NCI-H1436 treated with DMSO at 0.1 percent for 48 hours (cell line): ENCODE measurements at places on chromosomes 1 and 21.

DNA sequence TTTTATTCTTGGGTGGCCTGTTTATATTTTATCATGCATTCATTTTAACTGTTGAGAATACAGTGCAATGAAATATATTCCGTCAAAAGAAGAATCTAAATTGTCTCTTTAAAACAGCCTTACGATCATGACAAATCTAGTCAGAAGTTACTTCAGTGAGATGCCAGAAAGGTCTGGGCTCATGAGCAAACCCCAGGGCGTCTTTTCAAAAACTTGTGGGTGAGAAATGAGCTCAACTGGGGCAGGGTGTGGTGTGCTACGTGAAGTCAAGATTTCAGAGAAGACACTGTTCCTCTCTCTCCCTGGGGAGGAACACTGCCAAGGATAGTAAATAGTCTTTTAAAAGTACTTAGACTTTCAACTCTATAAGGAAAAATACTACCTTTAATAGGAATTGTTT lies 13.4 kb upstream of the UAP1 start:
- no peak for DNase-seq

DNA sequence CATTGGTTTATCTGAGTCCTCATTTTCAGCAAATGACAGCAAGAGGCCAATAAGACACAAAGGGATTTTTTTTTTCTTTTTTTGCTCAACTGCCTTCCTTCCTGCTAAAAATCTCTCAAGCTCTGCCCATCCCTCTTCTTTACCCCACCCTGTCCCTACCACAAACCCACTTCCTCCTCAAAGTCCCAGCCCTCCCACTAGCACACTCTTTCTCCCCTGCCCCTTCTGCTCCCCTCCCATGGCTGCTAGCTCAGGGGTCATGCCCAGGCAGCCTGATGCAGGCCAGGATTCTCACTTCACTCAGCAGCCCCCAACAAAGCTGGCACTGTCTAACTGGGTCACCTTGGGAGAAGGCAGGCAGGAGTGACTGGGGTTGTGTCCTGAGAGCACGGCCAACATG lies 28.8 kb upstream of the PPP2R5A start:
- no peak for DNase-seq

GRCh38 chr1:90133133-90133532 lies 138.2 kb downstream of the ZNF326 start:
- DNase-seq, result no peak

- no peak for DNase-seq
Observed at GRCh38 chr1:200336901-200337391, 72.9 kb downstream of the ZNF281 start.

DNA sequence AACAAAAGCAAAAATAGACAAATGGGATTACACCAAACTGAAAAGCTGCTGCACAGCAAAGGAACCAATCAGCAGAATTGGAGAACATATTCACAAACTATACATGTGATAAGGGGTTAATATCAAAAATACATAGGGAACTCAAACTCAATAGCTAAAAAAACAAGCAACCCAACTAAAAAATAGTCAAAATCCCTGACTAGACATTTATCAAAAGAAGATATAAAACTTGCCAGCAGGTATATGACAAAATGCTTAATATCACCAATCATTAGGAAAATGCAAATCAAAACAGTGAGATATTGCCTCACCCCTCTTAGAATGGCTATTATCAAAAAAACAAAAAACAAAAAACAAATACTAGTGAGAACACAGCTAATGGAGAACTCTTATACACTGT lies 140.3 kb downstream of the LRRIQ3 start:
- DNase-seq, result no peak
